ENCODE measurements at places on chromosomes 11 and 22.

DNA sequence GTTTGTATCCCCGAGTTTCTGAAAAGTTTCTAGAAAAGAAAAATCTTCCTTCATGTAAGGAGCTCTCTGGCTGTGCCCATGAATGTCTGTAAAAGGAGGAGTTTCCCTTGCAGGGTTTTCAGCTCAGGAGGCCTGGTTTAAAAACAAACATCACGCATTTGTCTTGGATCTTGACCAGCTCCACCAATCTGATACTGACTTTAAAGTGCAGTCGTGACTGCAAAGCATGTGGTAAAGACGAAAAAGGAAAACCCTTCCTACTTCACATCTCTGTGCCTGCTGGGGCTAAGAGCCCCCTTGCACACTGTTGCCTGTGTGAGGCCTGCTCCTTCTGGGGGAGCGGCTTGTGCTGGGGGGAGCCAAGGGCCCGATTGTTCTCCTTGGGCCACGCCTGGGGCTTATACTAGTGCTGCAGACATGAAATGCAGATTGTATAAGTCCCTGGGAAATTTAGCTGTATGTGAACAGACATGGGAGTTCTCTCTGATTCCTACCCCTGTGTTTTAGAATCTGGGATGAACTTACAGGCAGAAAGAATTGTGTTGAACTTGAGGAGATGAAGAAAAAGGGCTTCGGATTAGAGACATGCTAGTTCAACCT lies 62.1 kb downstream of the ADAMTS15 start:
- DNase-seq = no peak

GRCh38 chr22:46055181-46055875 lies 78.4 kb upstream of the WNT7B start:
- no peak for DNase-seq

DNA sequence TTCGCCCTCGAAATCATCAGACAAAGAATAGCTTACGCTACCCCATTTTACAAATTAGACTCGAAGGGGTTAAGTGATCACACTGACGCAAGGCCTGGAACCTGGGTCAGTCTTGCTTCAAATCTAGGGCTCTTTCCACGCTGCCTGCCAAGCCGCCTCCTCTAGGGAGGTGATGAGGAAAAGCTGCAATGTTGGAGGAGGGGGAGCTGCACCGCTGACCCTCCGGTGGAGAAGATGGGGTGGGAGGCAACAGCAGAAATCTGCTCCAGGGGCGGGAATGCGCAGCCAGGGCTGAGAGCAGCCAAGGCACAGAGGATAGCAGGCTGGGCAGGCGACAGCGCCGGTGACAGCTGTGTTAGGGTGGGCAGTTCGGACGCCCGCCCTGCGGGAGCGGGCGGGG lies 595 bp downstream of the SYVN1 start:
- DNase-seq = no peak

GRCh38 chr11:128701086-128701485 lies 7.2 kb downstream of the FLI1 start:
- peak; percentile 50 for DNase-seq

DNA sequence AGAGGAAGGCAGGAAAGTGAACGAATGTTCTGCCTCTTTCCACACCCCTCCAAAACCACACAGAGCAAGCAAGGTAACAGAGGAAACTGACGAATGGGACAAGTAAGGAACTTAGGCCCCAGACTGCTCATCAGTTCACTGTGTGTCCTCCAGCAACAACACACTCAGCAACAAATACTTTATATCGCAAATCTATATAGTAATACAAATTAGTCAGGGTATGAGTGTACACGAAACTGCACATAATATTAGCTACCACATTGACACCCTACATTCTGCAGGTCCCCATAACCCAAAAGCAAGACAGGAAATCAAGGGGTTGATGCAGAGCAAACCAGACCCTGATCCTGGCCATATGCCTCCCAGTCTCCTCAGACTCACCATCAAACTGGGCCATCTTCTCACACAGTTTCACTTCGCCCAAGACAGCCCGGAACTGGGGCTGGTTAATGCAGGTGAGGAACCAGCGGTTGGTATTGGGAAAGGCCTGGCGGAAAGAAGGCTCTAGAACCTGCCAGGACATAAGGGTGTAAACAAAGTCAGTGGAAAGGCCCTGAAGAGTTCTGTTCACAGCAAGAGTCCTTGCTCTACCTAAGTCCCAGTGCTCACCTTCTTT lies 6.6 kb downstream of the EEF1G start:
- DNase-seq = no peak

GRCh38 chr22:19823191-19823901 lies 31.3 kb downstream of the GNB1L start:
- no peak for DNase-seq

- DNase-seq = peak; percentile 69
Observed at GRCh38 chr11:117145393-117145761, 1.3 kb downstream of the PAFAH1B2 start.

GRCh38 chr11:109606256-109606655 lies 184.3 kb downstream of the C11orf87 start:
- no peak for DNase-seq

DNA sequence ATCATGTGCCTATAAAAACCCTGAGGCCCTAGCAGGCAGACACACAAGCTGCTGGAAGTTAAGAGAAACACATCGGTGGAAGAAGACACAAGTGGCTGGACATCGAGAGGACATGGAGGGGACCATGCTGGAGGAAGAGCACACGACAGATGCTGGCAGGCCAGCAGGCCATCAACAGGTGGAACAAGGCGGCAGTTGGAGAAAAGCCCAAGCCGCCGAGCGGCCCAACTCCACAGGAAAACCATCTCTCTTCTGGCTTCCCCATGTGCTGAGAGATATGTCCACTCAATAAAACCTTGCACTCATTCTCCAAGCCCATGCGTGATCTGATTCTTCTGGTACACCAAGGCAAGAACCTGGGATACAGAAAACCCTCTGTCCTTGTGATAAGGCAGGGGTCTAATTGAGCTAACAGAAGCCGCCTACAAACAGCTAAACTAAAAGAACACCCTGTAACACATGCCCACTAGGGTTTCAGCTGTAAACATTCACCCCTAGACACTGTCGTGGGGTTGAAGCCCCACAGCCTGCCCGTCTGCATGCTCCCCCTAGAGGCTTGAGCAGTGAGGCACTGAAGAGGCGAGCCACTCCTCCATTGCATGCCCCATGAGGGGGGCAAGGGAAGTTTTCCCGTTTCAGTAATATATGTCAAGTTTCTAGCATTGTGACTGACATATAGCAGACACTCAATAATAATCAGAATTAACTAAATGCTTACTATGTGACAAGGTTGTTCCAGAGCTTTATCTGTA lies 39.0 kb upstream of the MMP20 start:
- peak; percentile 46 for DNase-seq

GRCh38 chr11:83139310-83139709 lies 17.6 kb upstream of the PCF11 start:
- no peak for DNase-seq

GRCh38 chr22:44500599-44500998 lies 2.6 kb upstream of the RTL6 start:
- DNase-seq = no peak

GRCh38 chr22:20582171-20582511 lies 74.7 kb downstream of the MED15 start:
- DNase-seq = no peak

- no peak for DNase-seq
Observed at GRCh38 chr11:129402206-129403171, 26.8 kb downstream of the BARX2 start.

DNA sequence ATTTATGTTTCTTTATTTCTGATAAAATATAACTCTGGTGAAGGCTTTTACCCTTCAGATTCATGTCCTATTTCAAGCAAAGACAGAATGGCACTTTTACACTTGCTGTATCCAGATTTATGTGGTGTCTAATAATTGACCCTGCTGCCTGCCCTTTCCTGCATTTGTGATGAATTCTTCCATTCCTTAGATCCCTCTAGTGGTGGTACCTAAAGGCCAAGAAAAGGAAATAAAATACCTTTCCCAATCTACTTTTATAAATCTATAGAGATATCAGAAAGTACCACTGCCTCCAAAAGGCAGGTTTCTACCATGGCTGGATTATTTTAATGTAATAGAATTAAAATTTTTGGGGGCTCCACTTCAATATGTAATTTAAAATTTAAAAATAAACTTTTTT lies 34.2 kb downstream of the CCDC81 start:
- DNase-seq = no peak
